ENCODE measurements at places on chromosomes 7 and 10.

GRCh38 chr10:103792547-103792946 lies 62.8 kb downstream of the SH3PXD2A start:
- DNase-seq: no peak

DNA sequence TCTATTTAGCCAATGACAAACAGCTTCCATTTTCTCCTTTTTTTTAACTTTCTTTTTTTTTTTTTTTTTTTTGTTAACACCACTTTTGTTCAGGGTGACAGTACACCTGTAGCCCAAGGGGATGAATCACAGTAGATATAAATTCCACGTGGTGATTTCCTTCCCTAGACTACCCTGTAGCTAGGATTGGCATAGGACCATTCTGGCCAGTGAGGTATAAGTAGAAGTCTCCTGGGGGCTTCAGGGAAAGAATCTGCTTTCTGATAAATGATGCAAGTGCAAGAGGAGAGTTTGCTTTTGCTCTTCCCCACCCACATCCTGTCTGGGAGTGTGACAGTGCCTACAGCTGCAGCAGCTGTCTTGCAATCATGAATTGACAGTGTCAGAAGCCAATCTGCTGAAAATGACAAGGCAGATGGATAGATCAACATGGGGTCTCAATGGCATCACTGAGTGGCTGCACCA lies 63.2 kb upstream of the TOMM7 start:
- no peak for DNase-seq

GRCh38 chr7:73557397-73558257 lies at the start of gene BCL7B:
BCL7B (minus strand) TSS chr7:73557690; CDS start chr7:73557578, 112 bp downstream.
- DNase-seq: peak; percentile 81

DNA sequence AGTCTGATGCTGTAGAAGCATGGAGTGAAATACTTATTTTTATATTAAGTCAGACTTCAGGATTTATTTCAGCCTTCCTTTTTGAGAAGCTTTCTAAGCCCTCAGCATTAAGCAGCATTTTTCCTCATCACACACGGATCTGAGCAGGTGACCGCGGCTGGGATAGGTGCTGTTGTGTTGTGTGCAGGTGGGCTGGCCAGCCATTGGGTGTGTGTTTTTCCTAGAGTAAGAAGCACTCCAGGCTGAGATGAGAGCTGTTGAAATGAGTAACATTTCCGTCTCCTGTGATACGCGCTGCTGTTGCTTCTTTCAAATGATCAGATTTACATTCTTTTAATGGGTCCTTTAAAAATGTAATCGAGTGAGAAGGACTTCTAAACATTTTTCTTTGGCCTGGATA lies 63.9 kb downstream of the INSYN2A start:
- DNase-seq: no peak

- no peak for DNase-seq
These were observed 96.4 kb downstream of the MARCHF5 start for GRCh38 chr10:92387289-92387940.

- no peak for DNase-seq
These were observed 21.4 kb downstream of the DPCD start for GRCh38 chr10:101609481-101609880.

DNA sequence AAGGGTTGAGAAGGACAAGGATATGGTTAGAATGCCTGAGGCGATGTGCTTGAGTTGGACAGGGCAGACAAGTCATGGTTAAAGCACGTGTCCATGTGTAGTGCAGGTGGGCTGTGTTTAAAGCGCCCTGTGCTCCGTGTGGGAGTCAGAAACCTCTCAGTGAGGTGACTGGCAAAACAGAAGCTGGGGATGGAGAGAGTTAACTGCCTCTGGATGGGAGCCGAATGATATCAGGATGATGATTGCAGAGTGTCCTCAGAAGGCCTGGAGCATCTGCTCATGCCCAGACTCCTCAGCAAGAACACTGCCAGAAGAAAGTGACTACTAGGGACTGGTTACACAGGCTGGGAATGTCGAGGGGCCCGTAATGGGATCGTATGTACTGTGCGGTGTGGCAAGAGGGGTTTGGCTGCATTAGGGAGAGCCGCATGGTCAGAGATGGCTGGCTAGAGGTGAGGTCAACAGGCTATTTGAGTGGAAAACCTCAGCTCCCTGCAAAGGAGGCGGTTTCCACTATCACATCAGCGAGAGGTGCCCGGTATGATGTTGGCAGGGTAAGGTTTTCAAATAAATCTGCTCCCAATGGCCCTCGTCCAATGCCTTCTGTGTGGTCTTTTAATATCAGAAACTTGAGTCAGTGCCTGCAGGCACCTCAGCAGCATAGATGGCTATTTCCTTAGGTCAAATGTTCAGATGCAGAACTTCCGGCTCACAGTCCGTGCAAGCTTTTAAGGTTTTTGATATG lies 26.1 kb upstream of the MRC1 start:
- no peak for DNase-seq

DNA sequence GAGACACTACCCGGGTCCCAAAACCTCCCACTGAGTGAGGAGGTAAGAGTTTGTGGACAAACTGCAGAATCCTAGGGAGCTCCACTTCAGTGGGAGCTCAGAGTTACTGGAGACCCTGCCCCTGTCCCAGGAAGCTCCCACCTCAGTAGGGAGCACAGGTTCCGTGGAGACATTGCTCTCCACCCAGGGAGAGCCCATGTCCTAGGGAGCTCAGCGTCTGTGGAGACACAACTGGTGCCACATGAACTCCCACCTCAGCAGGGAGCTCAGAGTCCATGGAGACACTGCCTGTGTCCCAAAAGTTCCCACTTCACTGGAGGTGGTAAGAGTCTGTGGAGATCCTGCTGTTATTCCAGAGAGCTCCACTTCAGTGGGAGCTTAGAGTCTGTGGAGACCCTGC lies 6.3 kb downstream of the MYO1G start:
- DNase-seq: no peak

DNA sequence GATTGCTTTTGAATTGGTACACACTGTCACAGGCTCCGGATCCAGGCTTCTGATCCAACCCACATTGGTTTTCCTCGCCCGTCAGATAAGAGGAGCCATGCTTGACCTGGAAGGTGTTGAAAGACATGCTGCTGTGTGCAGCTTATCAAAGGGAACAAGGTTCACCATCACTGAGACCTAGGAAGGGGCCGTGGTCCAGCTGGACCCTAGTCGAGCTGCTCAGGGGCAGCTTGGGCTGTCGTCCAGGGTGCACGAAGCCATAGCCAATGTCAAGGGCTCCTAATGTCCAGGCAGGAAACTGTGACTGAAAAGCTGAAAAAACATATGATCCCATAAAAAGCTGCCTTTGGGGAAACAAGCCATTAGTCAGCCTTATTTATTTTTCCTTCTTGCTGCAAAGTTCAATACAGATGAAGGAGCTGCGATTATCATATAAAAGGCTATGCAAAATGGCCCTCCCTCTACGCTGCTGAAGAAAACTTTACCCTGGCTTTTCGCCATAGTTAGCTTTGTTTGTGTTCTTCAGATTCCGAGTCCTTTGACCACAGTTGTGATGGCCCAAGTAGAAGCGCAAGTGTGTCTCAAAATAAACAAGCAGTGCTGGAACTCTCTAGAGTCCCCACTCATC lies 118.0 kb downstream of the CREB5 start:
- peak; percentile 71 for DNase-seq

DNA sequence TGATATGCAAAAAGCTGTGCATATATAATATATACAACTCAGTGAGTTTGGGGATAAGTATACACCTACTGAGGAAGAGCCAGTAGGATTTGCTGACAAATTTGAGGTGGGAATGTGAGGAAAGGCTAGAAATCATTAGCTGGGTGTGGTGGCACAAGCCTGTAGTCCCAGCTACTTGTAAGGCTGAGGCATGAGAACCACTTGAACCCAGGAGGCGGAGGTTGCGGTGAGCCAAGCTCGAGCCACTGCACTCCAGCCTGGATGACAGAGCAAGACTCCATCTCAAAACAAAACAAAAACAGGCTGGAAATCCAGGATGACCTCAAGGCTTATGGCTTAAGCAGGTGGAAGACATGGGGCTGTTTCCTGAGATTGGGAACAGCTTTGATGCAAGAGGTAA lies 10.6 kb upstream of the PLEKHS1 start:
- no peak for DNase-seq

GRCh38 chr7:84633-85020 lies 107.7 kb upstream of the FAM20C start:
- no peak for DNase-seq

DNA sequence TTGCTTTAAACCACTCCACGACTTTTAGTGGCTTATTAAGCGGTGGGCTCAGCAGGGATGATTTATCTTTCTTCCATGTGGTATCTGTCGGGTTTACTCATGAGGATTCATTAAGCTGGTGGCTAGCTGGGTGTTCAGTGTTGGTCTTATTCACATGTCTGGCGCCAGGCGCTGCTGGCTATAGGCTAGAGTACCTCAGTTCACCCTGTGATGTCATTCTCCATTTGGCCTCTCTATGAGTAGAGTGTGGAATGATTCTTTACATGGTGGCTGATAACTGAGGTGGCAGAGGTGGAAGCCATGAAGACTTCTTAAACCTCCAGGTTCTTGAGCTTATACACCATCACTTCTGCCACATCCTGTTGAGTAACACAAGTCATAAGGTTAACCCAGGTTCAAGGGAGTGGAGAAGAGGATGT lies 115.4 kb downstream of the MLLT10 start:
- no peak for DNase-seq

DNA sequence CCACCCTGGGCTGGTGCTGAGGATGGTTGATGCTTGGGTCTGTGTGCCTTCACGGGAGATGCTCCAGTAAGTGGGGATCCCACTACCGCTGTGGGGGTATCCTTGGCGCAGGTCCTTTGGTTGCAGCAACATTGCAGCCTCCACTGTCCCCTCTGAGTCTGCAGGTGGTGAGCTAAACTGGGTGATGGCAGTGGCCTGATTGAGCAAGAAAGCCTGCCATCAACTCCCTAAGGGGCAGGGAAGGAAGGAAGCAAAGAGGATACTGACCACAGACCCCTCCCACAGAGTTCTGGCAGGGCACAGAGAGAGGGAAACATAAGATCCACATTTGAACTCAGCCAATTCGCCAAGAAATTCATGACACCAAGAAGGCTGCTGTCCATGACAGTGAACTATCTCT lies 43.2 kb downstream of the MYO1G start:
- no peak for DNase-seq

GRCh38 chr10:65123120-65123519 lies 1601.9 kb downstream of the REEP3 start:
- no peak for DNase-seq

DNA sequence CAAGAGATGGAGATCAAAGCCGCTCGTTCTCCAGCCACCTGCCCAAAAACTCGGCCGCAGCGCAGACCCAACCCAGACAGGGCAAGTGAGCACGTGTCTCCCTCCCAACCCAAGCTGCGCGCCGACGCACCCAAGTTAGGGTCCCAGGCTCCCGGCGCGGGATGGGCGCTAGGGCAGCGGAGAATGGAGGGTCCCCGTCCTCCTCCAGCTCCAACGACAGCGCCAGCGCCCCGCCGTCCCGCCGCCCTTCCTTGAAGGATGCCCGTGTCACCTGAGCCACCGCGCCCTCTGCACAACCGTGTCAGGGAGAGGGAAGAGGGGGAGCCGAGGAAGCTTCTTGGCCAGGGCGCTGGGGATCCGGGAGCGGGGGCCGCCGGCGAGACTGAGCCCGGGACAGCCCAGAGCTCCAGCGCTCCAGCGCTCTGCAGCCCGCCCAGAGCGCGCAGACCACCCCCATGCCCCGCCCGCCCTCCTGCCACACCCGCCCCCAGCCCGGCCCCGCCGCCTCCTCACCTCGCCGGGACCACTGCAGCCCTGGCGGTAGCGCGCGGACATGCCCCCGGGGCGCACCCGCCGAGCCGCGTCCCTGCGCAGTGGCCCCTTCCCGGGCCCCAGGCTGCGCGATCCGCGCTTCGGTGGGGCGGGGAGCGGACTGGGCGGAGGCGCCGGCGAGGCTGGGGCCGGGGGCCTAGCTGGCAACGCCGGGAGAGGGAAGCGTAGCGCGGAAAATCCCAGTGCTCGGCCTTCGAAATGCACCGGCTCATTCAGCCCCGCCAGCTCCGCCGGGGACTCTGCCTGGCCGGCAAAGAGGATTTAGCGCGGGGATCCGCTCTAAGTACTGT lies at the start of gene SLC16A12:
SLC16A12 (minus strand) TSS at position 424 of the 842 bp plus-strand sequence. CDS start 73,016 bp downstream, outside the sequence.
- peak; percentile 44 for DNase-seq

GRCh38 chr7:47587976-47588375 lies 6.1 kb upstream of the TNS3 start:
- DNase-seq: no peak

DNA sequence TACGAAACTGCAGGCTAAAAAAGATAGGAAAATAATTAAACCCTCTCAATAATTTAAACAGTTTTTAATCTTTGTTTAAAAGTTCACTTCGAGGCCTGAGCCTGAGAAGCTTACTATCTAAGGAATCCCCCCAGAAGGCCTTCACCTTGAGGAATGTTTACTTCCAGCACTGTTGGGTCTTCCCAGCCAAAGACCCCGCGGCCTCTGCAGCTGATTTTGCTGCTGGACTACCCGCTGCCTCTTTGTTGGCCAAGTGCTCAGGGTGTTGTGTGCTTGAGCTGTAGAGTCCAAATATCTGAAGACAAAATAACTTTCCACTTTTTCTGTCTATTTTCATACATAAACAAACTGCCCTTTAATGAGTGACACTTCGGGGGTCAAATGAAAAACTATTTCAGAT lies 292.7 kb downstream of the GLRX3 start:
- no peak for DNase-seq

DNA sequence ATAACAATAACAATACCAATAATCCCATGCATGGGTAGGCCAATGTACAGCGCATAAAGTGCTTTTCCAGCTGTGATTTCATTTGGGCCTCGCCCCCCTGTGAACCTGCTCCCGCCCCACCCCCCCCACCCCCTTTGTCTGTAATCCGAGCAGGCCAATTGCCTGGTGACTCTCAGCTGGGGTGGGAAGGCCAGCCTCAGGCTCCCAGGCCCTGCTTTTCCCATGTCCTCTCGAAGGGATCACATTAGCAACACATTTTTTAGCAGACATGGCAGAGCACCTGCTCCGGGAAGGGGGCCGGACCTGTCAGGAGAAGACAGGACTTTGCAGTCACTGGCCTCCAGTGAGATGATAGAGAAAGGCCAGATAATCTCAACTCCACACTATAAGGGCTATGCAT lies 439.3 kb downstream of the RPS24 start:
- DNase-seq: no peak

DNA sequence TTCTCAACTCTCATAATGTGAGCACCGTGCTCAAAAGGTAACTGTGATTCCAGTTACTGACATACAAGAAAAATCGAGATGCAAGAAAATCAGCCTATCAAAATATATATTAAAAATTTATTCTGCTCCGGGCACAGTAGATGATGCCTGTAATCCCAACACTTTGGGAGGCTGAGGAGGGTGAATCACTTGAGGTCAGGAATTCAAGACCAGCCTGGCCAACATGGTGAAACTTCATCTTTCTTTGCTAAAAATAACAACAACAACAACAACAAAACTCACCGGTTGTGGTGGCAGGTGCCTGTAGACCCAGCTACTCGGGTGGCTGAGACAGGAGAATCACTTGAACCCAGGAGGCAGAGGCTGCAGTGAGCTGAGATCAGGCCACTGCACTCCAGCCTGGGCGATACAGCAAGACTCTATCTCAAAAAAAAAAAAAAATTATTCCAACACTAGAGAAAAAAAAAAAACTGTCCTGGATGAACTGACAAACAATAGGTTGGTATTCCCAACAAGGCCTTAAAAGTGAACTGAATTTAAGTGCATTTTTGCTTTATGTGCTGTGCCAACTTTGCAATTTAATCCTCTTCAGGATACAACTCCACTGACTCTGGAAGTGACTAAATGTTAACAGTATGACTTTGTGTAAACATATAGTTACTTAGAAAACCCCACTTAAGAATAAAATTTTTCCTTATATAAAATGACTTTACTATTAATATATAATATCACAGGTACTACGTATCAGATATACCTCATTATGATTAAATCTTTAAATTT lies 51.1 kb downstream of the JMJD1C start:
- DNase-seq: no peak

GRCh38 chr7:139618482-139619366 lies 95.2 kb downstream of the CLEC2L start:
- peak; percentile 46 for DNase-seq

All from Right ventricle myocardium superior (tissue), 1 donor.